Activated CD8-positive, alpha-beta memory T cell treated with anti-CD3 and anti-CD28 coated beads, Interleukin-2, amount 50 U/mL, for 4 hours (primary cell): ENCODE measurements at places on chromosomes 2 and 18.

DNA sequence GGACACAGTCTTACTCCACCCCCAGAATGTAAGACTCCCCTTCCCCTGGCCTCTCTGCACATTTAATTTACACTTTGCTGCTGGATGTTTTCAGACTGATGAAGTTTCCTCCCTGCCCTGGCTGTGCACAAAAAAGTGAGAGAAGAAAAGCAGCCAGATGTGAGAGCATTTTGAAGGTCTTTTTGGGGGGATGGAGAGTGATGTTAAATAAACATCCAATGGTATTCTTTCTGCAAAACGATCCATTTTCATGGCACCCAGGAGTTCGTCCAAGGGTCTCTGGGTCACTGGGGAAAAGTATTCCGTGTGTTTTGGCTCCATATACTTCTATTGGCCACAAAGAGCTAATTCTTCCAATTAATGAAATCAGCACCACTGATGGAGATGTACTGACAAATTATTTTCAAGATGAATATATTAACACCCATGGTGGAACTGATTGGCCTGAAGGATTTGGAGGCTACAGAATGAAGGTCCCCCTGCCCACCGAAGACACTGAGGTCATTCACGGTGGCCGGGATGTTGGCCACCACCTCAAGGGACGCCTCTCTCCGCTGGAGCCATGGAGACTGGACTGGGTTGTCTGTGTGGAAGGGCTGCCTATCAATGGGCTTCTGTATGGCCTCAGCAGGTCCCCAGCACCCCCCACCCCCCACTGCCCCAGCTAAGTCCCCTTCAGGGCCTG is 107.6 kb upstream of the PKDCC start:
- no peak for DNase-seq

DNA sequence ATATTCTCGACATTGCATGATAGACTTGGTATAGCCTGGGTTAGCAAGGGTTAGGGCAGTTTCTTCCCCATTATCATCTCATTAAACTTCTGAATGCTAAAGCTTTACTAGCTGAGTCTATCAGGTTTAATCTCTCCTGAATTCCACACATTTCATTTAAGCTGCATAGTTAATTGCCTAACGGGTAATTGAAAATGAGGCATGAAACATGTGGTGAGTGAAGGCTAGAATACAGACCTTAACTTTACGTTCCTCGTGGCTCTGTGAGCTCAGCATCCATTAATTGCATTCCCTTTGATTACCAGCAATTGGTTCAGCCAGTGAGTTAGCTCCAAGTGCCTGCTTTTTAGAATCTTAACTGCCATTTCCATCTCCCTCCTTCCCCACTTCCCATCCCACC is 126.5 kb upstream of the MEX3C start:
- no peak for DNase-seq

DNA sequence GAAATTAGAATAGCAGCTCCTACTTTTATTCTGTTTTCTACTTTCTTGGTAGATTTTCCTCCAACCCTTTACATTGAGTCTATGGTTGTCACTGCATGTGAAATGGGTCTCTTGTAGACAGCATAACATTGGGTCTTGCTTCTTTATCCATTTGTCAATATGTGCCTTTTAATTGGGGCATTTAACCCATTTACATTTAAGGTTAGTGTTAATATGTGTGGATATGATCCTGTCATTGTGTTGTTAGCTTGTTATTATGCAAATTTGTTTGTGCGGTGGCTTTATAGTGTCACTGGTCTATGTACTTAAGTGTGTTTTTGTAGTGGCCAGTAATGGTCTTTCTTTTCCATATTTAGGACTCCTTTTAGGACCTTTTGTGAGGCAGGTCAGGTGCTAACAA is 276.9 kb upstream of the SPHKAP start:
- DNase-seq = no peak

DNA sequence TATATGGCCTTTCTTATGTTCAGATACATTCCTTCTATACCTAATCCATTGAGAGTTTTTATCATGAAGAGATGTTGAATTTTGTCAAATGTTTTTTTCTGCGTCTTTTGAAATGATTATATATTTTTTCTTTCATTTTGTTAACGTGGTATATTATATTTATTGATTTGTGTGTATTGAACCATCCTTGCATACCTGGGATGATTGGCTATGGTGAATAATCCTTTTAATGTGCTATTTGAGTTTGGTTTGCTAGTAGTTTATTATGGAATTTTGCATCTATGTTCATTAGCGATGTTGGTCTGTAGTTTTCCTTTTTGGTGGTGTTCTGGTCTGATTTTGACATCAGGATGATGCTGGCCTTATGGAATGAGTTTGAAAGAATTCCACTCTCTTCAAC is 11.8 kb downstream of the IL36G start:
- no peak for DNase-seq

DNA sequence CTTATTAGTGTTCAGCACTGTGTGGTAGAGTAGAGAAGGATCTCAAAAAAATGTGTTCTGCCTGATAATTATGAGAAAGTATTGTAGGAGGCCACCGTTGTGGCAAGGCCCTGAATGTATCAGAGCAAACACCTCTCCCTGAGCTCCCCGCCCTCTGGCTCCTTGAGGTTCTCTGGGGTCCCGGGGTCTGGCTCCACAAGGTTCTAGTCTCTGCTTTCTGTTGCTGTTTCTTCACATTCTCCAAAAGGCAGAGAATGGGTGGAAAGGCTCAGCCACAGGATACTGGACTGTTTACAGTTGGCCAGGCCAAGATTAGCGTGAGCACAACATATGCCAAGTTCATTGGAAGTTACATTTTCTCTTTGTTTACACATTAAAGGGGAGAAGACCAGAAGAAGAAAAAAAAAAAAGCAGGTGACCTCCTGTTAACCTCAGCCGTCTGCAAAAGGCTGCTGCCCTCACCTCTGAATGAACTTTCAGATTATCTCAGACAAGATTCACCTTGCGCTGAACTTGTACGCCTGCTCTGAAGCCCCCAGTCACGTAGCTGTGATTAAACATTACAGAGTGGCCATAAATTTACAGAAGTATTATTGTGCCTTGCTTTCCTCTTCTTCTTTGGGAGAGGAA is 56.6 kb upstream of the CYP26B1 start:
- no peak for DNase-seq

DNA sequence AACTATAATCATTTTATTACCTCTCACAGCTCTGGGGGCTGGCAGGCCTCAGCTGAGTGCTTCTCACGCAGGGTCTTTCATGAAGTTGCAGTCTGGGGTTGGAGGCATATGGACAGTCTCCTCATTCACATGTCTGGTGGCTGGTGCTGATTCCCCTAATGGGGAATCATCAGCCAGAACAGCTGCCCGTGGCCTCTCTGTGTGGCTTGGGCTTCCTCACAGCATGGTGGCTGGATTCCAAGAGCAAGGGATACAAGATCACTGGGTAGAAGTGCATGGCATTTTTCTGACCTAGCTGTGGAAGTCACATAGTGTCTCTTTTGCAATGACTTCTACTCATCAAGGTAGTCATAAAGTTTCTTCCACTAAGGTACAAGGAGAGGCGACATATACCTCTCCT is 59.0 kb upstream of the LAPTM4A start:
- DNase-seq = no peak

GRCh38 chr2:44430342-44430741 is 68.6 kb downstream of the CAMKMT start:
- DNase-seq = no peak

- DNase-seq = no peak
Measured at GRCh38 chr2:174762464-174762863, 1.8 kb downstream of the CHRNA1 start.

DNA sequence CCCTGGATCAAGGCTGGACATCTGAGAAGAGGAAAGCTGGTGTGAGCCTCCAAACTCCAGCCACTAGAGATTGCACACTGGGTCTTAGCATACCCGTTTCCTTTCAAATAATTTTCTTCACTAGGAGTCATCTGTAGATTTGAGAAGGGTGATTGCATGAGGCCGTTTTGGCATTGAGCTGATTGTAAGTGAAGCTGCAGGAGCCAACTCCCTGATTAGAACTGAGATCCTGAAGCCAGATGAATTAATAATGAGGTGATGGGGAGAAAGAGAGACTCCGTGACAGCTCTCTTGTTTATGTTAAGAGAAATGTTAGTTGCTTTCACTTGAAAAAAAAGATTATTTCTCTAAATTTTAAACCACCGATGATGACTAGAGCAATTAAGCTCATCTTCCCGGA is 268.4 kb upstream of the THSD7B start:
- DNase-seq = no peak

- no peak for DNase-seq
Measured at GRCh38 chr2:145038041-145038525, 518.2 kb upstream of the ZEB2 start.

DNA sequence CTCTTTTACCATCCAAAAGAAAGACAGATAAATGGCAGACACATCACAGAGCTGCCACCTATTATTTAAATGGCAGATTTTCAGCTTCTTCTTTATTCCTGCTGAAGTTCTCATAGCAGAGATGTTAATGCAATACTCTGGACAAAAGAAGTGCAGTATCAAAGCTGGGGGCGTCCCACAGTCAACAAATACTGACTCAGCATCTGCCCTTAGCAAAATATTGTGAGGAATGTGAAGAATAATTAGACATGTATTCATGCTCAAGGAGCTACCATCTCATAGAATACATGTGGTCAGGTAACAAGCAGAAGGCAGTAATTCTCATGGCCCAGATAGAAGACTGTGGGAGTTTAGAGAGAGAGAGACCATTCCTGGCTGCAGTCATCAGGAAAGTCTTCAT is 108.0 kb upstream of the TANK start:
- no peak for DNase-seq

GRCh38 chr2:13884291-13884976 is 748.1 kb upstream of the LRATD1 start:
- no peak for DNase-seq

GRCh38 chr2:59622599-59623308 is 930.7 kb downstream of the BCL11A start:
- DNase-seq = no peak

- DNase-seq = no peak
Measured at GRCh38 chr2:96501471-96501874, 3.7 kb downstream of the NEURL3 start.

- DNase-seq = no peak
Measured at GRCh38 chr18:76448256-76449110, 46.6 kb downstream of the ZNF516 start.

DNA sequence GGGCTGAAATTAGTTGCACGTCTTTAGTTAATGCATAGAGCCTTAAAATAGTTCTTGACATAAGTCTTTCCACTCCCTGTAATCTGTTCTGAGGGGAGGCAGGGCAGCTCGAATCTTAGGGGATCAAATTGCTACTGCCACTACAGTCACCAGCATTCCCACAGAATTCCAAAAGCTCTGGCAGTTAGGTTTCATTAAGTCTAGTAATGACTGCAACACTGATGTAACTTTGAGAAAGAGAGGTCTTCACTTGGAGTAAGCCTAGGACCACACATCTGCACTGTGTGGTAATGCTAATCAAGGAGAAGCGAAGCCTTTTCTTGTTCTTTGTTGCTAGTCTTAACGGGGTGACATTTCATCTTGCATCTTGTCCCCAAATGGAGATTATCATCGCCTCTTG is 19.3 kb upstream of the NCK2 start:
- no peak for DNase-seq
